ENCODE measurements at places on chromosomes 16 and 17.

DNA sequence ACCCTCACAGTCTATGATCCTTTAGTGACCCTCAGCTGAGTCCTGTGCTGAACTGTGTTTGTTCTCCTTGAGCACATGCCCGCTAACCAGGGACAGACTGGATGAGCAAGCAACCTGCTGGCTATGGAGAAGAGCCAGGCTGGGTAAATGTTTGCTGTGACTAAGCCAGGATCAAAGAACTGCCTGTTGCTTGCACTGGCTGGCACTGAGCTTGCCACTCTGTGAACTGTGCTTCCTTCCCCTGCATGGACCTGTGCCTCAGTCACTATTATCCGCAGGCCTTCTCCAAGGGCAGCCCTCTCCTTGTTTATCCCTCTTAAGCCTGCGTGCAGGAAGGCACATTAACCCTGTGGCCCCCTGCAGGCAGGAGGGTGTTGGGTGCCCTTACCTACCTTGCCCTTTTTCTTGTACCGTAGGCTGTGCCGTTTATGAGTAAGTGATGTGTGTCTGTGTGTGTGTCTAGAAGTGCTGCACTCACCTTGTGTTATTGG is 7.4 kb downstream of the PNPO start:
- no peak for DNase-seq

- no peak for DNase-seq
Observed at GRCh38 chr17:28008513-28008912, 34.0 kb upstream of the NLK start.

DNA sequence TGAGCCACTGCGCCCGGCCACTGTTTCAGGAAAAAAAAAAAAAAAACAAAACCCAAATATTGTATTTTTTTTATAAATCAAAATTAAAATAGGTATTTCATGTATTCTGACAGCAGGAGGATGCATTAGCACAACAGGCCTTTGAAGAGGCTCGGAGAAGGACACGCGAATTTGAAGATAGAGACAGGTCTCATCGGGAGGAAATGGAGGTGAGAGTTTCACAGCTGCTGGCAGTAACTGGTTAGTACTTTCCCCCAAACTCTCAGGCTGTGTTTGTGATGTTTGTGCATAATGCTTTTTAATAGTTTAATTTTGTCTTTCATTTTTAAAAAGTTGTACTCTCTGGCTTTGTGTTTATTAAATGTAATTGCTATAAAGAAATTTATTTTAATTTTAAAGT is 27.6 kb upstream of the PHAF1 start:
- no peak for DNase-seq

GRCh38 chr17:48335858-48336500 is 94.0 kb downstream of the SKAP1 start:
- DNase-seq, result peak; percentile 22

DNA sequence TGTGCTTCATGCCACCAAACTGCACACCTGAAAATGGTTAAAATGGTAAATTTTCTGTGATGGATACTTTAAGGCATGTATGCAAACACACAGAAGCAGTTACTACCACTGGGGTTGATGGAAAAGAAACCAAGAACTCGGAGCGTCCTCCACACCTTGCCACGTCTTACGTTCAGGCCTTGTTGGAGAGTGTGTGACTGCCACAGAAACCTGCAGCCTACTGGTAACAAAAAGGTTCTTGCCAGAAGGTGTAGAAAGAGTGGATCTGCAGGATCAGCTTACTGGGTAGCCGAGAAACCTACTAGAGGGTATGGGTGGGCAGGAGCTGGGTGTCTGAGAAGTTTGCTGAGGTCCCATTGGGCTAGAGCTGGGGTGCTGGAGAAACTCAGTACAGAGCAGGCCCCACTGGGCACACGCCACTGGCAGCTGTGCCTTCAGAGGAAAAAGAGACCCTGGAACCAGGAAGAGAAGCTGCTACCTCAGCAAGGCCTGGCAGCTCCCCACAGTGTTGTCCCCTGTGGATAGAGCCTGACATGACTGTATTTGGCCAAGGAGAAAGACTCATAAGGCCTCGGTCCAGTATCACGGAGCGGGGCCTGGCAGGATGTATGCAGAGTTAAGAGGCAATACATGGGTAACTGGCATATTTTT is 204.6 kb downstream of the SEC14L1 start:
- no peak for DNase-seq

GRCh38 chr16:27311448-27311830 is 2.3 kb upstream of the IL4R start:
- DNase-seq, result no peak

GRCh38 chr16:9966569-9967157 is 215.6 kb downstream of the GRIN2A start:
- DNase-seq, result no peak

Measured in NCI-H1436 treated with DMSO at 0.1 percent for 48 hours (cell line).